ENCODE measurements at places on chromosomes 3 and 15.

- no peak for DNase-seq
These were observed 26.4 kb downstream of the FHIT start for GRCh38 chr3:61224823-61225222.

- no peak for DNase-seq
These were observed 80.5 kb upstream of the SETMAR start for GRCh38 chr3:4222574-4223175.

DNA sequence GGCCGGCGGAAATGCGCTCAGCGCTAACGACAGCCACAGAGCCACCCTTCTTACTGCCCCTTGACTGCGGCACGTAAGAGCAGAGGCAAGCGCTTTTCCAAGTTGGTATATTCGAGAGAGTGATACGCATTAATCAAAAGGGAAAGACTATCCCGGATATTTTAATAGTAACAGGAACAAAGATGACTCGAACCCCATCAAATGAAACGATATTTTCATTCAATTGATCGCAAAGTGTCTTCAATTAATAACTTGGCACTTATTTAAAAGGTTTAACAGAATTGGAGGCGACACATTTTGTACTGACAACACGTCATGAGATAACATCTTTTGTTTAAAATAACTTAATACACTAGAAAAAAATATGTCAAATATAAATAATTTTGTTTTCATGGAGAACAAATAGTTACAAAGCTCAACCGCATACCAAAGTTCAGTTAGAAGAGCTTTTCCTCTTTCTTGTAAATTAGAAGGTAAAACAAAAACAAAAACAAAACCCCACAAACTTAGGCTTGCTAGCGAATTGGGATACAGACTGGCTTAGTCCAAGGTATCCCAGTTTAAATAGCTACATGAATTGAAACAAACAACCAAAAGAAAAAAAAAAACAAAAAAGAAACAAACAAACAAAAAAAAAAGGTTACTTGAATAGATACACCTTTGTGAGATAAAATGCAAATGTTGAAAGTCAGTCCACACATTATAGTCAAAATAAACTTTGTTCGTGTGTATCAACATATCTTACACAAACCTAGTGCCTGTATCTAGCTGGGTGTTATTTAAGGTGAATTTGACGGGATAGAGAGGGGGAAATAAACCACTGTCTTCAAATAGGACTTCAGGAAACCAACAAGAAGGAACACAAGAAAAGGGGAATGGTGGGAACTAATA, 10.2 kb downstream of the SHOX2 start:
- no peak for DNase-seq

DNA sequence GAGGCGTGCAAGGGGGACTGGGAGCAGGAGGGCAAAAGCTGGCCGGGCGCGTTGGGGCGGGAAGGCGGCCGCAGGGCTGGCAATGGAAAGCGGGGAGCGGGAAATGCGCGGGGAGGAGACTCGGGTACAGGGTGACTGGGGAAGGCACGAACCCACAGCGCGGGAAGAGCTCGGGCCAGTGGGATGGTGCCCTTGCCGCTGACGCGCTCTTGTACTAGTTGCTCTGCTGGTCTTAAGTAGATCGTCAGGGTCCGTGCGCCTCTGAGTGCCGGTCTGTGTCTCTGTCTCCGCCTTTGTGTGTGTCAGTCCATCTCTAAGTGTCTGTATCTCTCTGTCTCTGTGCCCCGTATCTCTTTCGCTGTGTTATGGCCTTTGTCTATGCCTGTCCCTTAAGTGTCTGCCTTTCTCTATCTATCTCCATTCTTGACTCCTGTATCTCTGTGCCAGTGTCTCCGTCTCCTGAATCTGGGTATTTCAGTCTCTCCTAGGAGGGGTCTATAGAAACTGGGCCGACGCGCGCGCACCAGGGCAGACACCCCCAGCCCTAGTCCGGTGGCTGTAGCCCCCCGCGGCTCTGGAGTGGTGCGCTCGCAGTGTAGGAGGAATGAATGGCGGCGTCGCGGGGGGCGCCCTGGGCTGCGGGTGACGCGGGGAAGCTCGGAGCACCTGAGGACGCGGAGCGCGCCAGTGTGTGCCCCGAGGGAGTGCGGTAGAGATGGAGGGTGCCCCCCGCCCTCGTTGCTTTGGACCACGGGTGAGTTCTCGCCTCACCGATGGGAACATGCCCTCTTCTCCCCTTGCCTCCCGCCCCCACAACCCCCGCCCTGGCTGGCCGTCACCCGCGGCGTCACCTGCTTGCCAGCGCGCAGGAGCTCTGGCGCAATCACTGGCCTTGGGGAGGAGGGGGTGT, 756 bp upstream of the CAMK2N2 start:
- DNase-seq = peak; percentile 18

- DNase-seq = no peak
These were observed 360.1 kb downstream of the CNTN4 start for GRCh38 chr3:2458816-2459215.

Data from fibroblast of the aortic adventitia (primary cell).